ENCODE measurements at places on chromosomes 6 and 20. TPM values are rescaled to one million over a fixed set of nuclear protein-coding genes. Genes with fewer than 3 reads are reported as not detected.

- DNase-seq = no peak
Measured at GRCh38 chr6:162708971-162709370, 18.6 kb downstream of the PRKN start.

The ADGRG6 gene
- total RNA-seq = not detected

DNA sequence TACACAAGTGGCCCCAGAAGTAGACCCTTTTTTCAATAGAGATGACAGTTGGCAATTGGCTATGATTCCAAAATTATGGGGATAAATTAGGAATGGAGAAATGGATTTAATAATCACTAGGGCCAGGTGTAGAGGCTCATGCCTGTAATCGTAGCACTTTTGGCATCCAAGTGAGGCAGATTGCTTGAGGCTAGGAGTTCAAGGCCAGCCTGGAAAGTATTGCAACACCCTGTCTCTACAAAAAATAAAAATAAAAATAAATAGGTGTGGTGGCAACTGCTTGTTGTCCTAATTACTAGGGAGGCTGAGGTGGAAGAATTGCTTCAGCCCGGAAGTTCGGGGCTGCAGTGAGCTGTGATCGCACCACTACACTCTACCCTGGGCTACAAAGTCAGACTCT, 60.0 kb downstream of the BMP2 start:
- DNase-seq = no peak

GRCh38 chr6:39850736-39851297, 58.6 kb downstream of the DAAM2 start:
- no peak for DNase-seq

GRCh38 chr6:93391965-93392364, 27.4 kb downstream of the EPHA7 start:
- DNase-seq = no peak

DNA sequence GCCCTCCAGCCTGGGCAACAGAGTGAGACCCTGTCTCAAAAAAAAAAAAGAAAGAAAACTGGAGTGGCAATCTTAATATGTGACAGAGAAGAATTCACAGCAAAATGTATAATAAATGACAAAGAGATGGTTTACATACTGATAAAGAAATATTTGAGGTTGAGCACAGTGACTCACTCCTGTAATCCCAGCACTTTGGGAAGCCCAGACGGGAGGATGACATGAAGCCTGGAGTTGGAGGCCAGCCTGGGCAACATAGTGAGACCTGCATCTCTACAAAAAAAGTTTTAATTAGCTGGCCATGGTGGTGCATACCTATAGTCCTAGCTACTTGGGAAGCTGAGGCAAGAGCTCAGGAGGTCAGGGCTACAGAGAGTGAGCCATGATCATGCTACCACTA, 12.4 kb upstream of the DEFB118 start:
- no peak for DNase-seq

GRCh38 chr6:1662534-1662933, 52.8 kb downstream of the FOXC1 start:
- DNase-seq = no peak

GRCh38 chr6:124947971-124948451, 14.2 kb upstream of the RNF217 start:
- DNase-seq = no peak

- peak; percentile 53 for DNase-seq
Measured at GRCh38 chr20:32483351-32484224, 101.5 kb downstream of the NOL4L start.

DNA sequence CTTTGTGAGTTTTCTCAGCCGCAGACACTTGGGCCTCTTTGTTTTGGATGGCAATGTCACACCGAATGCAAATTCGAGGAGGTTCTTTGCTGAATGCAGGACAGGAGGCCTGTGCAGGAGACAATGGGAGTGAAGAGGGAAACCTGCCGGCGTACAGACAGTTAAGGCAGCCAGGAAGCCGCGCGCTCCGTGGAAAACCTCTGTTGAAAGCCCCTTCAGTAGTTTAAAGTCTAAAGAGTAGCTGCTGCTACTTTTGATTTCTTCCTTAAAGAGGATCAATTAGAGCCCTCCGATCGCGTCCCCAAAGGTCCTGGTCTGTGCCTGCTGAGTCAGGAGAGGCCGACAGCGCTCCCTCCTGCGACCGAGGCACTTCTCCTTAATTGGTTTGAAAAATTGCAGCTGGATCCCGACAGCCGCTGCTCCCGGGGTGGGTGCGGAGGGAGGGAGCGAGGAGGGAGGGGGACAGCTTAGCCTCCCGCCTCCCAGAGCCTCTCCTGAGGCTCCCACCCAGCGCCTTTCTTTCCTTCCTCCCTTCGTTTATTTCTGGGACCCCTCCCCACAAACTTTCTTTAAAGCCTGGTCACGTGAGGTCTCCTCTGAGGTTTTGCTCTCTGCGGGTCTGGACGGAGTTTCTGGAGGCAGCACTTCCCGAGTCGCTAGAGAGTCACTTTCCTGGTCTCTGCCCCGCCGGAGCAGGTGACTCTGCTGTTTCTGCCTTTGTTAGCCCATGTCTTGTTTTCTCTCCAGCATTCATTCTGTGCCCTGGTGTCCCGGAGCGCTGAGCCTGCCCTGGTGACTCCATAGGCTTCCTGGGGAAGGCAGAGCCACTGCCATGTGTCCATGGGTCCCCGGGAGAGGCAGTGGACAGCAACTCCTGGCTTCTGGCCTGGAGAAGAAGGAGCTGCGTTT, 22.3 kb upstream of the RPP40 start:
- no peak for DNase-seq

The COL19A1 gene
- total RNA-seq = 0.03 TPM

DNA sequence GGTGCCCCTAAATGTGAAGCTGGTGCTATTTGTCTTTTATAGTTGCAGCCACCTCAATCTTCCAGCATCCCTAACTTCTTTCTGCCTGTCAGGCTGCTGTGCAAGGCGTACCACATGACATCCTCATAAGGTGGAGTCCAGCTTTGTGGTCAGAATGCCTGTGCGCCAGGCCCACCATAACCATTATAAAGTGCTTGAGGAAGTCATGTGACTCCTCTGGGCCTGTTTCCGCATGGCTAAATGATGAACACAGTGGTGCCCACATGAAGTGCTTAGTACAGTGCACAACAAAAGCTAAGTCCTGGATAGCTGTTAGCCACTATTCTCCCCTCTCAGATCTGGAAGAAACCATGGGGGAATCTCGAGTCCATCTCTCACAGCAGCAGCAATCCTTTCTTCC, 75.6 kb downstream of the INSM1 start:
- DNase-seq = no peak

The TMEM181 gene
- total RNA-seq = 20.5 TPM

GRCh38 chr6:30913721-30914075, 340 bp upstream of the VARS2 start:
- no peak for DNase-seq

DNA sequence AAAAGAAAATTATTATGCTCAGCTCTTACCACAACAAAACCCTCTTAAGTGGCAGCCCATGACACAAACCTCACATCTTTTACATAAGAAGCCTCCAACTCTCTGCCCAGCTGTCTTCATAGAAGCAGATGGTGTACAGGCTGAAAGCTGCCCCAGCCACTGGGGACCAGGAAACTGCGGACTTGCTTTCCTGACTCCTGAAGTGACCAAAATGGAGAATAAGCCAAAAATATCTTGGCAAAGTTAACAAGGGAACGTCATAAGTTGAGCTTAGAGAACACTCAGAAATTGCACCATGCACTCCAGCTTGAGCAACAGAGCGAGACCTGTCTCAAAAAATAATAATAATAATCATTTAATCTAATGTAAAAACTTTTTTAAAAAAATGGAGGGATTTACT, 160.3 kb upstream of the CDYL start:
- no peak for DNase-seq

GRCh38 chr6:127385668-127386430, 42.4 kb upstream of the ECHDC1 start:
- DNase-seq = no peak

GRCh38 chr6:150541576-150541975, 58.1 kb upstream of the PLEKHG1 start:
- DNase-seq = no peak

GRCh38 chr6:140845701-140846100, 1287.0 kb upstream of the GJE1 start:
- DNase-seq = no peak

GRCh38 chr6:20846602-20847028, 312.4 kb downstream of the CDKAL1 start:
- DNase-seq = no peak

The SRSF12 gene
- not detected for total RNA-seq

GRCh38 chr6:40344566-40345167, 242.5 kb downstream of the LRFN2 start:
- DNase-seq = no peak

- no peak for DNase-seq
Measured at GRCh38 chr20:18314786-18315406, 26.6 kb downstream of the ZNF133 start.

The ECHDC1 gene
- 35.5 TPM for total RNA-seq

DNA sequence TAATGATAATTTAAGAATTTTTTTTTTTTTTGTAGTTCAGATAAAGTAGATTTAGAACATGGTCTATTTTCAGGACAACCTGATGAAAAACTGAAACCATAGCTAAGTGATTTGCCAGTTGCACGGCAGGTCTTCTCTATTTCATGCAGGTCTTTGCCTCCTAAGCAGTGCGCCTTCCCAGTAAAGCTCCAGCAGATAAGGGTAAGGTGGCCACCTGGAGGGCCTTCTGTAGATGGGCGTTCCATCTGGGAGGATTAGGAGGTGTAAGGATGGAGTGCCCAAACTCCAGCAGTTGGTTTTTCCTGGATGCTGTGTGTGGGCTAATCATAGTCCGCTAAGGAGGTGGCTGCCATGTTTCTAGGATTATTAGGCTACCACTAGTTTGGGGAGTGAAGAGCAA, 107.1 kb downstream of the ARID1B start:
- DNase-seq = no peak

The RAB44 gene
- 0.15 TPM for total RNA-seq

All from activated CD4-positive, alpha-beta memory T cell treated with anti-CD3 and anti-CD28 coated beads, Interleukin-2, amount 10 ng/mL, durations not matched to agents 7 days and 5 days (primary cell).